Kidney capillary endothelial cell (primary cell): ENCODE measurements at places on chromosomes 12 and 14.

GRCh38 chr14:31300296-31300695, 92.7 kb upstream of the HECTD1 start:
- no peak for DNase-seq

- DNase-seq, result no peak
Measured at GRCh38 chr12:79680051-79680450, 10.7 kb downstream of the PAWR start.

DNA sequence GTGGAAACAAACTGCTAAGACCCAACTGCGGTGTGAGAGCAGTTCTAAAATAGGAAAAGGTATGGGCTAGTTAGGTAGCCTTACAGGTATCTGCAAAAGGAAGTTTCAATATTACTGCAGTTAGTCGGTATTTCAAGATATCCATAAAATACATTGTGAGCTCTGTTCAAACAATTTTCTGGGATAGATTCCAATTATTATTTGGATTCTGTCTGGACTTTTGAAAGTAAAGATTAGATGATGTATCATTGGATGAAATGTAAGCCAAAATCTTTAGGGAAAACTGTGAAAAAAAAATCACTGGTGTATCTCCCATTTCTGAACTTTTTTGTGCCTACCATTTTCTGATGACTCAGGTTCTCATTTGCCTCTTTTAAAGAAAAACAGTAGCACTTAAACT, 621.6 kb downstream of the CCER1 start:
- no peak for DNase-seq

DNA sequence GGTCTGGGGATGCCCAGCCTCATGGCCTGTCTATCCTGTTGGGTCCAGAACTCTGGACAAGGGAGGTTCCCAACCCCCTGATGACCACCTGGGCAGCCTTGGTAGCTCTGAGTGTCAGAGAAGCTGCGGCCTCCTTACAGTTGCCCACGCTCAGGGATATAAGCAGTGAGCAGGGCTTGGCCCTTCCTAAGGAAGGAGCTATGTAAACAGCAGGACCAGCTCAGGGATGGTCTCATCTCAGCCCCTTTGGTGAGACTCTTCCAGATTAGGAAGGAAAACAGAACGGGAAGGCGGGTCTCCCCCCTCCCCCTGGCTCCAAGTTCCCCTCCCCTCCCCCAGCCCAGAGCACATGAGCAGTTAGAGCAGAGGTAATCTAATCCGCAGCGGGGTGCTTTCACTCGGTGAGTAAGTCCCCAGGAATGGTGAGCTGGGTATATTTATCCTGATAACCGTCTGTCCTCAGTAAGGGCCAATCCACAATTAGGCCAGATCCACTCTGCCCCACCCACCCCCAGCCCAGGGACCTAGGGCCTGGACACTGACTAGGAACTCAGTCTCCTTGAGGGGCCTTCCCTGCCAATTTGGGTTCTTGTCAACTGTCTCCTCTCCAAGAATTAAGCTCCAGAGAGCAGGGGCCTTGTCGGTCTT, 29.5 kb upstream of the RPLP0 start:
- peak; percentile 97 for DNase-seq

GRCh38 chr12:3049611-3050249, 27.4 kb upstream of the TSPAN9 start:
- DNase-seq, result no peak

- no peak for DNase-seq
Measured at GRCh38 chr14:61229981-61230380, 51.2 kb downstream of the TMEM30B start.

DNA sequence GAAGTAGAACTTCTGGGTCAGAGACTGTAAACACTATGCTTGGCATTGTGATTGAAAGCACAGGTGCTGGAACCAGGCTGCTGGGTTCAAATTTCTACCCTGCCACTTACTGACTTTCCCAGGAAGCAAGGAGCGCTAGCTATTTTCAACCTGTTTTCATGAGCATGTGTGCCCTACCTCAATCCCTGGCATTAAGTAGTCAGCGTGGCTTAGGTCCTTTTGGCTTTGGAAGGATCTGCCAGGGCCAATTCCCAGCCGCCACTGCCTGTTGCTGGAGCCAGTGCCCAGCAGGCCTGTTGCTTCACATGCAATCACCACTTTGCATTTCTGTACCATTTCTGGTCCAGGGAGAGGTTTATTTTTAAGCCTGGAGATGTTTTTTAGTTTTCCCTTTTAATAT, 196.3 kb downstream of the TRHDE start:
- DNase-seq, result no peak

DNA sequence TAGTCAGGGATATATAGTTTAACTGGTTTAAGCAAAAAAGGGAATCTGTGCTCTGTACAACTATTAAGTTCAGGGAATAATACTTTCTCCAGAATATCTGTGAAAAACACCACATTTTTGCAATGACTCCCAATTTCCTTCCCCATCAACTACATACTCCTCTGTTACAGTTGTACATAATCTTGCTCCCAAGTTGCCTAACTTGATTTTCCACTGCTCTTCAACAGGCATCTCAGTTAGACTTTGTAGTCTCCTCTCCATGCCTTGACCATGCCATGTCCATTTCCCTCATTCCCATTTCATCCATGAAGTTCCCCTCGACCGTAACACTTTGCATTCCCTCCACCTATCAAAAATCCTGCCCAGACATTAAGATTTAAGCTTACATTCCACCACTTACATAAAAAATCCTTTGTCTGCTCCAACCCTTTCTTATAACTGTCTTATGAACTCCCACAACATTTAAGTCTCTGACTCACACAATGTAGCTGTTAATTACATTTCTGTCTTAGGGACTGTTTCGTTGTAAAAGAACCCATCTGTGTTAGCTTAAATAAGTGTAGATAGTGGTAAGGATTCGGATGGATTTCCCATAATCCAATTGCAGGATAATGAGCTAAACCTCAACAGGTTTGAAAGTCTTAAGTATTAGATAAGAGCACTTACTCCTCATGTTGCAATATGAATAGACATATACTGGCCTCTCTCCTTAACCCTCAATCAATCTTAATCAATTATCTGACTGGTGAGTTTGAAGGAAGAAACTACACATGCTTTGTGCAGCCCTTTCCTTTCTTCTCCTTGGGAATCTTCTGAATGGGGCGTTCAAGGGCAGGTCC, 156.5 kb downstream of the PAWR start:
- DNase-seq, result no peak

DNA sequence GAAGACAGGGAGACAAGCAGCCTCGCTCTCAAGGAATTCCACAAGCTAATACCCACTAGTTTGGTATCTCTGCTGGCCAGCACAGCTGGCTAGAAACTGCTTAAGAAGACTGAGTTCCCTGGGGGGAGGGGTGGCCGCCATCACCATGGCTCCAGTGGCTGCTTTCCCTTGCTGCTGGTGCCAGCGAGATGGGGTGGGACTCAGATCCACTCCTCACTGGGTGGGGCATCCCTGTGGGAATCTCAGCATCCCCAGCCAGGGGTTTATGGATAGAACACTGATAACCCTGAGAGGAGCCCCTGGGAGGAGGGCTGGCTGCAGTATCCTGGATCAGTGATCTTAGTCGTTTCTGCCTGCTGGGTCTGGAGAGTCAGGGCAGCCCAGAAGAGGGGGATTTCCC, 170.6 kb upstream of the MDGA2 start:
- DNase-seq, result no peak

GRCh38 chr12:93040367-93040766, 111.3 kb upstream of the EEA1 start:
- DNase-seq, result no peak

DNA sequence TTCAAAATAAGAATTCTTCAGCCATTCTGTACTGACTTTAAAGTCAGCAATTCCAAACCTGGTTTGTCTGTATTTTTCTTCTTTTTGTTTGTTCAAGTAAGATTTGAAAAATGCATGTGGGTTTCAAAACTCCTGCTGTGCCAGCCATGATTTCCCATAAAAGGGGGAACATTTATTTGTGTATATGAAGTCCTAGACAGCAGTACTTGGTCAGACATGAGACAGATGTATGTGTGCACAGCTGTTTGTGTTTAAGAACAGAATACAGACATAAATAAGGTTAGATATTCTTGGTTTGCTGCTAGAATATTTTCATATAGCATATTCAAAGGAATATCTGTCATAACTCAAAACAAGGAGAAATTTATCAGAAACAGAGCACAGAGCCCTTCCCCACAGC, 236.0 kb downstream of the ADAMTS20 start:
- DNase-seq, result no peak

- no peak for DNase-seq
Measured at GRCh38 chr12:64025174-64025958, 180.9 kb downstream of the SRGAP1 start.

GRCh38 chr14:94404561-94404960, 16.2 kb upstream of the SERPINA1 start:
- DNase-seq, result no peak

- no peak for DNase-seq
Measured at GRCh38 chr14:20489093-20489994, 16.0 kb upstream of the RNASE10 start.

- no peak for DNase-seq
Measured at GRCh38 chr12:30962047-30962446, 35.5 kb downstream of the TSPAN11 start.

GRCh38 chr14:59698793-59699192, 122.2 kb upstream of the CCDC175 start:
- no peak for DNase-seq

- DNase-seq, result no peak
Measured at GRCh38 chr14:49966304-49966809, 73.5 kb downstream of the ARF6 start.

- no peak for DNase-seq
Measured at GRCh38 chr12:116094475-116094874, 183.0 kb downstream of the MED13L start.

- no peak for DNase-seq
Measured at GRCh38 chr14:47744155-47744554, 68.8 kb upstream of the MDGA2 start.

- DNase-seq, result no peak
Measured at GRCh38 chr14:37078131-37078530, 94.3 kb downstream of the SLC25A21 start.

DNA sequence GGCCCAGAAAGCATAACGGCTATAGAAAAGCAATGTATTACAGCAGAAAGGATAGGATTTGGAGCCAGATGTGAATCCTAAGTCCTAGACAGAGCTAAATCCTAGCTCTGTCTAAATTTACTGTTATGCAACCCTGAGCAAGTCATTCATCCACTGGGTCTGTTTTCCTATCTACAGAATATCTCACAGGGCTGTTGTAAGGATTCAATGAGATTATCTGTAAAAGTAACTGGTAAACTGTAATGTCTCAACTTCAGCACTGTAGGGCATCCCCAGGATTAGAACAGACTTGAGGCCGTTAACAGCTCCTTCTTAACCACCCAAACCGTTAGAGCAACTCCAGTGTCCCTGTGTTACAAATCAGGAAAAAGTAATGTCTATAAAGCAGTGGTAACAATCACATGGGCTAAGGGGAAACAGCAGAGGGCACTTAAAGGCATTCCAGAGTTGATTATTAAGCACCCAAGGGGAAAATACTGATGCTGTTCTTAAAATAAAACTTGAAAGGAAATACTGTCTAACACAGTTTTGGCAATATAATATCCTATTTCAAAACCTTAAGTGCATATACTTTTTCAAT, 10.1 kb downstream of the GMFB start:
- DNase-seq, result no peak

GRCh38 chr12:48157889-48158370, 615 bp upstream of the ASB8 start:
- no peak for DNase-seq

GRCh38 chr12:49925433-49926204, 21.9 kb upstream of the FAIM2 start:
- no peak for DNase-seq

- DNase-seq, result no peak
Measured at GRCh38 chr14:68470361-68470760, 322.5 kb downstream of the ZFP36L1 start.

- no peak for DNase-seq
Measured at GRCh38 chr14:64604881-64605280, 55.1 kb downstream of the PPP1R36 start.
